ENCODE measurements at places on chromosomes 5 and 9.

DNA sequence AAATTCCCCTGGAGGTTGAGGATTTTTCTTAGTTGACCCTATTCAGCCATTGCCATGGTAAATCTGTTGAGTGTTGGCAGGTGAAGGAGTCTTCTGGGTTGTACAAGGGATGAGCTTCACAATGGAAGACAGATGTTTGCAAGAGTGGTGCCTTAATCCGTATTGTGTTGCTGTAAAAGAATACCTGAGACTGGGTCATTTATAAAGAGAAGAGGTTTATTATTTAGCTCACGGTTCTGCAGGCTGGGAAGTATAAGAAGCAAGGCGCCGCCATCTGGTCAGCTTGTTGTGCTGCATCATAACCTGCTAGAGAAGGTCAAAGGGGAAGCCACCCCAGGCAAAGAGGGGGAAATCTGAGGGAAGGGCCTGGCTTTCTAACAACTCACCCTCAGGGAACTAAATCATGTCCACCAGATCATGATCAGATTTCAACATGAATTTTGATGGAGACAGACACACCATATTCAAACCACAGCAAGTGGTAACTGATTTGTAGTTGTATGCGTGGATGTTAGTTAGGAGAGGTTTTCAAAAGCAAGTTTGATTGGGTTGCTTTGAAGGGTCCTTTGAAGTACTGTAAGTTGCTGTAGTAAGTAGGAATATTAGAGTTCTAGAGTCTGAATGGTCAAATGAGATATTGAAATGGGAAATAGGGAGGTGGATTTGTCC lies 2.5 kb downstream of the TNPO1 start:
- DNase-seq = no peak

DNA sequence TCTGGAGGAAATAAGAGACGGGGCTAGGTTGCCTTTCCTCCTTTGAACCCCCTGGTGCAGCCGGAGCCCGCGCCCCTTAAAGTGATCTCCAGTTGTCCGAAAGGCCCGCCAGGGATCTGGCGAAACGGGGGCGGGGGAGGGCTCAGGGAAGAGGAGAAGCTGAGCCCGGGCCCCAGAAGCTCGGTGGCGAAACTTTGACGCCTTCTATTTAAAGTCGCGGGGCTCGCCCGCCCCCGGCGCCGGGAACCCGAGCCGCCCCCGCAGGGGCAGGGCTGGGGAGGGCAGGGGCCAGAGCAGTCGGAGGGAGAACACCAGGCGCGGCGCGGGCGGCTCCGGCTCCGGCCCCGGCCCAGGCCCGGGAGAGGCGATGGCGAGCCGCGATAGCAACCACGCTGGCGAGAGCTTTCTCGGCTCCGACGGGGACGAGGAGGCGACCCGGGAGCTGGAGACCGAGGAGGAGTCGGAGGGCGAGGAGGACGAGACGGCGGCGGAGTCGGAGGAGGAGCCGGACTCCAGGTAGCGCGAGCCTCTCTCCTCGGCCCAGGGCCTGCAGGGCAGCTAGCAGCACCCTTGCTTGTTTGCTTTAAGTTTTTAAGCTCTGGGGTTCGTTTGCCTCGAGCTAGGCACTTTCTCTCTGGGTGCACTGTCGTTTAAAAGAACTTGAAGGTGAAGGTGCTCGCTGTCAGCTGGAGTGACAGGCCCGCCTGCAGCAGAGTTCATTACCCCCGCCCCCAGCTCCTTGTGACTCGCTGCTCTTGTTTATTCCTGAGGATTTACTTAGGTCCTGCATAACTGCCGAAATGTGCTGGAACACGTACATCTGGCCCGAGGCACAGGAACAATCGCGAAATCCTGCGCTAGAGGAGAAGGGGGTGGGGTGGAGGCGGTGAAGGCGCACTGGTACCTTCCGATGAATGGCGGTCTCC lies at the start of gene CMYA5:
Gene CMYA5 (plus strand): TSS at position 296 of the 926 bp plus-strand sequence. CDS start 72 bp downstream, at position 368.
- DNase-seq = no peak

- no peak for DNase-seq
Observed at GRCh38 chr5:17801595-17801994, 167.3 kb downstream of the TAF11L14 start.

DNA sequence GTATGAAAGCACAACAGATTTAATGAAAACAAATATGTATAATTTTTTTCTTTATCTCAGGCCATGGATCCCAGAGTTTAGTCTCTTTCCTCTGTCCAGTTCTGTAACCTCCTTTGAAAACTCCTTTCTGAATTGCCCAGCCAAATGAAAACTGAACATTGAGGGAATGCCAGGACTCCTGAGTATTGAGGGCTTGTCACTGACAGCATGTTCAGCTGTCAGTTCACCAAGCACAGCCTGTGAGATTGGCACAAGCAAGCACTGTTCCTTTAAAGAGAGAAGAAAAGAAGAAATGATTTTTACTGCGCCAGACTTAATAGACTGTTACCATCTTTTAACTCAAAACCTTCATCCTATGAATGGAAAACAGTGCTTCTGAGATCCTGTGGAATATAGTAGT lies 27.3 kb downstream of the TTC1 start:
- DNase-seq = no peak

DNA sequence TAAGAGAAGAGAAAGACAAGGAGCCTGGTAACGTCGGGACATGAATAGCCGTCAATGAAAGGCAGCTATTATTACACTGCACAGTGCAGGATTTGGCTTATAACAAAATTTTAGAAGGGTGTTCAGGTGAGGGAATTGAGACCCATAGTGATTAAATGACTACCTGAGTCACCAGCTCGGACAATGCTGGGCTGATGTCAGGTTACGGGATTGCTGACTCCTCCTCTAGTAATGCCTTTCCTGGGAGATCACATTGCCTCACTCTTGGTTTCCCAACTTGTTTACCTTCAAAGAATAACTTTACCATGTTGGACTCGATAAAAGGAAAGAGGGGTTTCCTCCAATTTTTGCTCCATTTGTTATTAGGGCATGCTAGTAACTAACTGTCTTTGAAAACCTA lies 132.6 kb downstream of the GHR start:
- no peak for DNase-seq

DNA sequence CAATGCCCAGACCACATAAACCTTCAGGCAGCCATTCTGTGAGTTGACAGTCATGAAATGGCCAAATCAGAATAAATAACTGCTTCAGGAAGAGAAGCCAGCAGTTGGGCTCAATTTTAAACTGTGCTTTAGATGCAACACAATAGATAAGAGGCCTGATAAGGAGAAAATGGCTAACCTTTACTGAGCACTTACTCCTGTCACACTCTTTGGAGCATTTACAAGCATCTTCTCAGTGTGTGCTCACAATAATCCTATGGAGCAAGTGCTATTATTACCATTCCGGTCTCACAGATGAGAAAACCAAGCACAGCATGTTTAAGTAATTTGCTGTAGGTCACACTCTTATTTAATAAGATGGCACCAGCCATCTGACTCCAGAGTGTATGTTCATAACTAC lies 11.5 kb upstream of the SH3RF2 start:
- DNase-seq = no peak

GRCh38 chr9:126397056-126397455 lies 70.4 kb downstream of the MVB12B start:
- DNase-seq = no peak

DNA sequence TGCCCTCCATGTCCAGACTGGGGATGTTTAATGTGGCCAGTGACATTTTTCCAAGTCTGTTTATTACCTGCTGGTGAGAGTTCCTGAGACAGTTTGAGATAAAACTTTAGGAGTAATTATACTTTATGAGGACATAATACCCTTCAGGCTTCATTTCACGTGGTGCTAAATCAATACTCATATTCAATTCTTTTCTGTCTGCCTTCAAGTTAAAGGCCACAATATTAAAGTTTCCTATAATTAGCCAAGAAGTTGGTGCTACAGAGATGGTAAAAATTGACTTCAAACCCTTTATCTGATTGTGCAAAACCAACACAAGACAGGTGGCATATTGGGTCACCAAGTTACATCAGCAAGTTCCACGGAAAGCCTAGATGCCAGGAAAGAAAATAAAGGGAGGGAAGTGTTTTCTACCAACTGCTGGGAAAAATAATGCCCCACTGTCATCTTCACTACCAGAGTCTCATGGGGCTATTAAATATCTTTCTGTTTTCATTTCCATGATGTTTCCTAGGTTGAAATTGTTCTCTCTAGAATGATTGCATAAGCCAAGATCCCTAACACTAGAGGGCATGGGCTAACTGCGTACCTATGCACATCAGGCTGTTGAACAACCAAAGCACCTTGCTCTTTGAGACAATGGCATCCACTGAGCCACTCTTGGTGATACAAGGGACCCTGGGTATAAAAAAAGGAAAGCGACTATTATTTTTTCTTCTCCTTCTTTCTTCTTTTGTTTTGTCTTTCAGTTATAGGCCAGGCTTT lies 68.7 kb downstream of the INSYN2B start:
- no peak for DNase-seq

GRCh38 chr5:146703499-146703898 lies 175.1 kb downstream of the PPP2R2B start:
- no peak for DNase-seq

- DNase-seq = no peak
Observed at GRCh38 chr9:16337322-16338029, 533.0 kb downstream of the BNC2 start.

- DNase-seq = no peak
Observed at GRCh38 chr5:149749481-149750365, 19.6 kb downstream of the PPARGC1B start.

DNA sequence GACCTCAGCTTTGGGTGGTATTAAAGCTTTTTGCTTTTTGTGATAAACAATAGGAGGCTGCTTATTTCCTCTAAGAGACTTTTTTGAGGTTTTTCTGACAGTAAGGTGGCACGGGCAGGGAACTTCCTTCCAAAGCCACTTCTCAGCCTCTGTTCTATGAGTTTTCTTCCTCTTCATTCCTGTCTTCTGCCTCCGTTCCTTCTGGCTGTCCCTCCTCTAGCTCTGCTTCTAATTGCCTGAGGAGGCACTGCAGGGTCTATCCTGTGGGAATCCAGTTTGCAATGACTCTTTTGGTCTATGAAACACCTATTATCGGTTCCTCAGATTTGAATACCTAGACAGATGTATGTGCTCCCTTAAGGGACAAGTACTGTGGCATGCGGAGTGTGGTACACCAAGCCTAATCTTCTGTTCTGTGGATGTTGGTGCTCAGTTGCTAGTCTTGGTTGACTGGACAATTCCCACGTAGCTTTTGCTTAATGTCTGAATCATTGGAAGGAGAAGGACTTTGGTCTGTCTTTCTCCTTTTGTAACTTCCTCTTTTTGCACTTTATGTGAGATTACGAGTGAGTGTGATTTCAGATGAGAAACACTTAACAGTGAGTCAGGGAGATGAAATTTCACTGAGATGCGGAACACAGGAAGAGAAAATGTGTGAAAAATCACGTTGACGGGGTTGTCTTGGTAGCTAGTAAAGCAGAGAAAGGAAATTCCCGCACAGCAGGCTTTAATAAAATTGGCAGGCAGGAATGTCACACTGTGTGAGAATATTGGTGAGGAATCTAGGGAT lies 305.2 kb downstream of the EFNA5 start:
- no peak for DNase-seq

GRCh38 chr5:4372481-4372880 lies 767.6 kb upstream of the ADAMTS16 start:
- DNase-seq = no peak

- DNase-seq = no peak
Observed at GRCh38 chr5:142642427-142642826, 43.5 kb downstream of the FGF1 start.
